Fibroblast of gingiva (primary cell): ENCODE measurements at places on chromosomes 1 and 21.

GRCh38 chr1:1782399-1783221, 4.3 kb upstream of the NADK start:
- peak; percentile 70 for DNase-seq

DNA sequence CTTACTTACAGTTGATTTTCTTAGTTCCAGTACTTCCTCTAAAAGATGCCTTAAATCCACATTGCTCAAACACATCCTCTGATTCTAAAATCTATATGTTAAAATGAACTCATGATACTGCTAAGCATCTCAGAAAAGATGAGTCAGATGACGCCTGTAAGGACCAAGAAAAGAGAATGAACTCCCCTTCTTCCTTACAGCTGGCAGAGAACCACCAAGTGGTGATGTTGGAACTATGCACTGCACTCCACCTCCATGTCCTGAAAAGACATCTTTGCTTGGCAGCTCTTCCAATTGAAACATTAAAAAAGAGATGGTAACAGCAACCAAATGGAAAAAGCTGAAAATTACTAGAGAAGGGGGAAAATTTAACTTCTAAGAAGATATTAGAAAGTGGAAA, 648.8 kb downstream of the PTPRC start:
- DNase-seq: no peak

GRCh38 chr1:7015022-7015421, 229.8 kb downstream of the CAMTA1 start:
- no peak for DNase-seq

DNA sequence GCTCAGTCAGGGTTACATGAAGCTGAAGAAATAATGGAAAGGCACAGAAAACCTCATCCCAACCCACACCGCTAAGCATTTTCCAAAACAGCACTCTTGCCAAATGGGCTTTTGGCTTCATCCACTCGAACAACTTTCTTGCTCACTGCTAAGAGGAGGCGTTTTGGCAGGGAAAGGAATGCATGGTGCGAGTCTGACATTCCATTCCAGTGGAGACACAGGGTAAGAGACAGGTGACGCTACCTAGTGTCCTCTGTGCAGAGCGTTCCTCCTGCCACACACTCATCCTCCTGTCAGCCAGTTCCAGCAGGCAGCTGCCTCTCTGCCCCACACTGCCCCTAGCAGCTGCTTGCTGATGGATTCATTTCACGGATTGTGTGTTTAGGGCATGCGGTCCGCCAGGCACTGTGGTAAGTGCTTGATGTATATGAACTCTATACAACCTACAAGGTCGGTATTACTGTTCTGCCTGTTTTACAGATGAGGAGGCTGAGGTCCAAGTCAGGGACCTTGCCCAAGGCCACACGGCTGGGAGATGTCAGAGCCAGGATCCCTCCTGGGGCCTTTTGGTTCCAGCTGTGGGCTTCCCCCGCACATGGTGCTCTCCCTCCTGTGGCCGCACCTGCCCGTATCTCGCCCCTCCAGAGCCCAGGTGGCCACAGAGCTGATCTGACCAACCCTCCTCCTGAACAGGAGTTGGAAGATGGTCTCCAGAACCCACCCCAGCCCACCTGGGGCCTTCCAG, 25.7 kb upstream of the BACE2 start:
- peak; percentile 5 for DNase-seq

DNA sequence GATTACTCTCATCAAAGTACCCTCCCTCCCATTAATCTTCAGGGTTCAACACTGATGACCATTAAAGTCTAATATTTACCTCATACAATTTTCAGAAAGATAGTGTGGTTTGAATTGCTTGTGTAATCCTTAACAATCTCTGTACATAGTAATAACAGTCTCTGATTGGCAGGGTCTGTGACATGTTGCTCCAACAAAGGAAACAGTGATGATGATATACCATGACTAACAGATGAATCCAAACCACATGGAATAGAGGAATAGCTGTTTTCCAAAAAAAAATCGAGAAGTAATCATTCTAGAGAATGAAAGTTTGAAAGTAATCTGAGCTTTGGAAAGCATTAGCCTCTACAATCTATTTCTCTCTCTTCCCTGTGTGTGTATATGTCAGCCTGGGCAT, 610.1 kb upstream of the NEGR1 start:
- peak; percentile 13 for DNase-seq

- peak; percentile 64 for DNase-seq
Observed at GRCh38 chr1:200856716-200857357, 15.9 kb upstream of the GPR25 start.
